ENCODE measurements at places on chromosomes 12 and 14.
A peak's percentile ranks its signal among the peaks of the same experiment; 100 is the strongest.

DNA sequence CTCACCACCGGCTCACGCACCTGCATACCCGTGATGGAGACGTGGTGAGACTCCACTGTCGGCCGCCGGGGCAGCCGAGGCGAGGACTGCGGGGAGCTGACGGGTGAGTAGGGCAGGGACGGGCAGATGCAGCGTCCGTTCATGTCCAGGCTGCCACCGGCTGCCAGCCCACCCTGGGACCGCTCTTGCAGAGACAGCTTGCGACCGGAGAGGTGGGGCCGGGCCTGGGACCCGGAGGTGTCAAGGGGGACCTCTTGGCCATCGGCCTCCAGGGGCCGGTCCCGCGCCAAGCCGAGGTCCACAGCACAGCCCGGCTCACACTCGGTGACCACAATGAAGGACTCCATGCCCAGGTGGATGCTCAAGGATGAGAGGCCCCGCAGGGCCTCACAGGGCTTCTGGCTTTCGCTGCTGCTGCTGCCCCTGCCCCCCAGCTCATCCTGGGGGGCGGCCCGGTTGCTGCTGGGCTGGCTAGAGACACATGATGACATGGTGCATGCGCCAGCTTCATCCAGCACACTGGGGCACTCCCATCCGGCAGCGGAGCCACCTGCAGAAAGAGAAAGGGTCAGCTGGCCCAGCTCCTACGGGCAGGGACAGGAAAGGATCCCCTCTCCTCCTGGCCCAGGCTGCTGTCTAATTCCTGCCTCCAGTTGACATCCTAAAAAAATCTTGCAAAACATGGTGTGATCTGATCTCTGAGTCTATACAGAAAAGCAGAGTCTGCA lies 22.3 kb downstream of the CAMKK2 start:
- no peak for ATAC-seq

DNA sequence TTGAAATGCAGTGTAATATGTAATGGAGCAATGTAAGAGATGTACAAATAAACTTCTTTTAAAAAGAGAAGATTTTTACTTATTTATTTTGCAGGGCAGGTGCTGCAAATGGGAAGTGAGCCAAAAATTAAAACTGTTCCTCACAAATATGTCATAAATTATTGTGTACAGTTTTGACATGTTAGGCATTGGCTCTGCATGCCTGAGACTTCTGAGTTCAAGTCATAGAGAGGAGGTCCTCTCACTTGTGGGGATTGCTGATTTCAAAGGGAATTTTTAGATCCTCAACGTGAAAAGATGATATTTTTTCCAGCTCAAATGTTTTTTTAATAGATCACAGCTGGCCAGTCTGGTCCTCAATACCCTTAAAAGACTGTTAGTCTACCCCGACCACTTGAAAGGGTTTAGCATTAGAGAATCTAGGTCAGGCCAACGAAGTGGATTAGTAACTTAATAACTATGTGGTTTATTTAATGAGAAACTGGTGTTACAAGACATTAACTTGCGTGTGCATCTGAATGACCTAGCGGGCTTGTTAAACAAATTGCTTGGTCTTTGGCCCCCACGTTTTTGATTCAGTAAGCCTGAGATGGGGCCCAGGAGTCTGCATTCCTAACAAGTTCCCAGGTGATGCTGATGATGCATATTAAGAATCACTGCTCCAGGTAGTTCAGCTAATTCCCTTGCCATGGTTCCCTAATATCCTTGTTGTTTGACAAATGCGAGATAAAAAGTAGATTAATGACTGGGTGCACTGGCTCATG lies 30.9 kb upstream of the WDR89 start:
- ATAC-seq, result no peak

- no peak for ATAC-seq
Observed at GRCh38 chr12:129544716-129545115, 359.1 kb downstream of the TMEM132D start.

GRCh38 chr14:97264516-97265230 lies 467.5 kb downstream of the VRK1 start:
- no peak for ATAC-seq

- ATAC-seq, result no peak
Observed at GRCh38 chr12:106304001-106304421, 1.5 kb downstream of the TCP11L2 start.

- peak; percentile 99 for ATAC-seq
Observed at GRCh38 chr12:5733136-5733755, 211.8 kb downstream of the ANO2 start.

GRCh38 chr14:76677534-76678145 lies 83.6 kb upstream of the VASH1 start:
- ATAC-seq, result no peak

- peak; percentile 62 for ATAC-seq
Observed at GRCh38 chr12:132955094-132956010, 754 bp downstream of the ZNF605 start.

GRCh38 chr14:70011708-70012107 lies 132.5 kb downstream of the SMOC1 start:
- no peak for ATAC-seq

- ATAC-seq, result no peak
Observed at GRCh38 chr12:79818856-79819255, 116.0 kb downstream of the PPP1R12A start.

DNA sequence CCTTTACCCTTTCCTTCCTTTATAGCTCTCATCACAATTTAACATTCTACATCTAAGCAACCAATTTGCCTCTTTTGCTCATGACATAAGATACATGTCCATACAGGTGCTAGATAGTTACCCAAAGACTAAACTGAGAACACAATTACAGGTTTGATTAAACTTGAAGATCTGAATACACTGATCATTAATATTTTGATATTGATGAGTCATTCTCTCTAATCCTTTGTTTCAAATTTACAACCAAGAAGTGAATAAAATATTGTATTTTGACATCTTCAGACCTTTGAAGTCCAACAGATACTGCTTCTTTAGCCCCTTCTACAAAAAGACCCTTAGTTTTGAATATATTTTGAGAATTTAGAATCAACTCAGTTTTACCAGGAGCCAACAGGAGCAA lies 2.6 kb downstream of the NAP1L1 start:
- ATAC-seq, result no peak

- ATAC-seq, result no peak
Observed at GRCh38 chr12:2334689-2335088, 281.9 kb downstream of the CACNA1C start.

DNA sequence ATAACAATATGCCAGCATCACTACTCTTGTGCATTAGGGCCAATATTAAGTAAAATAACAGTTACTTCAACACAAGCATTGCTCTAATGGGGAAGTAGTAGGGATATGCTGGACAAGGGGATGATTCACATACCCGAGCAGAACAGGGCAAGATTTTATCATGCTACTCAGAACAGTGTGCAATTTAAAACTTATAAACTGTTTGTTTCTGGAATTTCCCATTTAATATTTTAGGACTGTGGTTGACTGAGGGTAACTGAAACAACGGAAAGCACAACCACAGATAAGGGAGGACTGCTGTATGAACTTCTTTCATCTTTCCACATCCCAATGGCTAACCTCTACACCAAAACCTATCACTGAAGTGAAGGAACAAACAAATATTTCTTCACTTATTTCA lies 36.8 kb downstream of the SARNP start:
- no peak for ATAC-seq

GRCh38 chr14:99516156-99516870 lies 35.1 kb downstream of the CCNK start:
- no peak for ATAC-seq

DNA sequence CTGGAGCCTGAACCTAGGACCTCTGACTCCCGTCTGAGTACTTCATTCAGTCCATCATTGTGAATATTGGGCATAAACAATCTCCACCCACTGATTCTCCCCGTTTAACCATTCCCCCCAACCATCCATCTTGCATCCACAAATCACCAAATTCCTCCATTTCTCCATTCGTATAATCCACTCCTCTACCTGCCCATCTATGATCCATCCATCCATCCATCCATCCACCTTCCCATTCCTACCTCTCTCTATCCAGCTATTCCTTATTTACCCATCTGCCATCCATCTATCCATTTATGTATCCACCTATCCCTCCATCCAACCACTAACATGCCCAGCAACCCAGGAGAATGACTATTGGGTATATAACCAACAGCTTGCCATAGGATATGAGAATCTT lies 87.5 kb downstream of the CALM1 start:
- no peak for ATAC-seq

DNA sequence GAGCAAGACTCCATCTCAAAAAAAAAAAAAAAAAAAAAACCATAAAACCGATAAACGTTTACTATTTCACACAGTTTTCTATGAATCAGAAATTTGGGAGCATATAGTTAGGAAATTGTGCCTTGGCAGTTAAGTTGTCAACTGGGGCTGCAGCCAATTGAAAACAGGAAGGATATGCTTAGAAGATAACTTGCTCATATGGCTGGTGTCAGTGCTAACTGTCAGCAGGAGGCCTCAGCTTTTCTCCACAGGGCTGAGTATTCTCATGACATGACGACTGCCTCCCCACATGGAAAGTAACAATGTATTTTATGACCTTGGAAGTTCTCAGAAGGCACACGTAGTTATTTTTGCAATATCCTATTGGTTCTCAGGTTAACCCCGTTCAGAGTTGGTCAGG lies 29.6 kb upstream of the OR5AU1 start:
- no peak for ATAC-seq

GRCh38 chr12:38162708-38163441 lies 153.7 kb upstream of the ALG10B start:
- ATAC-seq, result no peak

DNA sequence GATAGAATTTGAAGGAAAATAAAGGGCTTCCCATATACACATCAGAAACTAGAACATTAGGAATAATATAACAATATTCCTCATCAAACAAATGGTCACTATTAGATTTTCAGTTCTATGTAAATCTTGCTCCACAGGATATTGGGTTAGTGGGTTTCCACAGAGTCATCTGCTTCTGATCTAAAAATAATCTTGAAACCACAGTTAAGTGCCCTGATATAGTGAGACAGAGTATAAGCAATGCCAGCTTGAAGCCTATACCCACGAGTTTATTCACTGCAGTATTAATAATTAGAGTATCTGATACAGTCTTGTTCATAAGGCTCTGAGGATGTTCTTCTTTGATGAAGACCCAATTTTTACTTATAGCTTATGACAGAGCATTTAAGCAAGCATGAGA lies 74.5 kb upstream of the ATF7IP start:
- ATAC-seq, result no peak

- no peak for ATAC-seq
Observed at GRCh38 chr12:78977304-78977867, 112.8 kb downstream of the SYT1 start.

GRCh38 chr14:53534841-53535240 lies 381.7 kb upstream of the DDHD1 start:
- ATAC-seq, result no peak

GRCh38 chr14:80456209-80456608 lies 244.9 kb upstream of the DIO2 start:
- ATAC-seq, result no peak

DNA sequence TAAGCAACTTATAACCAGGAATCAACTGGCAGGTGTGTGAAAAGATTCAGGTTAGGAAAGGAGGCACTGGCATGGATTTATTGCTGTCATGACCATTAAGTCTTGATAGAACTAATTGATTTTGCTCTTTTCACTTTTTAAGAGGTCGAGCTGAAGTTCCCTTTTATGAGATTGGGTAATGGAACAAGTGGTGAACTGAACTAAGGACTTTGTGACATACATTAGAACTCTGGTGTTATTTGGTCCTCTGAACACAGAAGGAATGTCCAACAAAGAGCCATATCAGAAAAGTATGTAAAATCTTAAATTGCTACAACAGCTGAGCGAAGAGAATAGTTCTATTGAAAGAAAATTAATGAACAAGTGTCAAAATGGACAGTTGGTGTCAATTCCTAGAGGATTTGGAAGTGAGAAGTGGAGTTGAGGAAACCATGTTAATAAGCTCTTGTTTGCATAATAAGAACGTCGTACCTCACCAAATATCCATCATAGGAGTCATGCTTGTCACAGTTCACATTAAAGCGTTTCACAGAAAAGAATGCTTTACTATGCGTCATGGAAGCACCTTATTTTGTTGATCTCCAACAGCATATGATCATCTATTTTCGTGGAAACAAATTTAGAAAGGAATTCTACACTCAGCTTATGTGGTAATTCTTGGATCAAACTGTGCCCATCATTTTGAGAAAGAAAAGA lies 8.4 kb upstream of the MYF6 start:
- ATAC-seq, result no peak

DNA sequence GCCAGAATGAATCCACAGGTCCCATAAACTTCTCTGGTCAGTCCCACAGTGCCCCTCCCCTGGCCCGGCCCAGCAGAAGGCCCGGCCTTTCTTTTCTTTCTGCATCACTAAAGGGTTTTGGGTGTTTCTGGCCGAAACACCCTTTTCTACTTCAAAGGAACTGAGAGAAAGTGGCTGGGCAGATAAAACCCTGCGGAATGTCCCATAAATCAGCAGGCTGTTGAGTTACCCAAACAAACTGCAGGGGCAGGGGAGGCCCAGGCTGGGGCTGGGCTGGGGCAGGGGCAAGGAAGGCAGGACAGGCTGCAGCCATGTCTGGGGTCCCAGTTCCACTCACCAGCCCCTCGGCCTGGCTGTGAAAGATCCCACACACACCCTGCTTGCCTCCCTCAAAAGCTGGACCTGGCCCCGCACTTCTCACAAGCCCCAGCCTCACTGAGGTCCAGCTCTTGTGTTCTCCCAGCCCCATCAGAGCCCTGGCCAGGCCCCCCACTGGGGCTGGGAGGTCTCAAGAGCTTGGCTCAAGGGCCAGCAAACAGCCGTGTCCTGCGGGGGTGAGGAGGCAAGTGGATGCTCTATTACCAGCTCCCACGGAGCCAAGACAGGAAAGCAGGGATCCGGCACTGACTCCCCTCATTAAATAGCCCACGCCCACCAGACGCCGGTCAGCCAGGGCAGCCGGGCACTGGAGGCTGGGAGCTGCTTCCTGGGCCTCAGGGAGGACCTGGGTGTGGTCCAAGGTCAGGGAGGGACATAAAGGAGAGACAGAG lies 41.9 kb downstream of the CCNK start:
- ATAC-seq, result no peak

GRCh38 chr14:61516118-61516743 lies 179.1 kb upstream of the HIF1A start:
- no peak for ATAC-seq
